Sigmoid colon (tissue), 7 donors: ENCODE measurements at places on chromosomes 6 and 20. TPM values are rescaled to one million over a fixed set of nuclear protein-coding genes. Genes with fewer than 3 reads are reported as not detected.

DNA sequence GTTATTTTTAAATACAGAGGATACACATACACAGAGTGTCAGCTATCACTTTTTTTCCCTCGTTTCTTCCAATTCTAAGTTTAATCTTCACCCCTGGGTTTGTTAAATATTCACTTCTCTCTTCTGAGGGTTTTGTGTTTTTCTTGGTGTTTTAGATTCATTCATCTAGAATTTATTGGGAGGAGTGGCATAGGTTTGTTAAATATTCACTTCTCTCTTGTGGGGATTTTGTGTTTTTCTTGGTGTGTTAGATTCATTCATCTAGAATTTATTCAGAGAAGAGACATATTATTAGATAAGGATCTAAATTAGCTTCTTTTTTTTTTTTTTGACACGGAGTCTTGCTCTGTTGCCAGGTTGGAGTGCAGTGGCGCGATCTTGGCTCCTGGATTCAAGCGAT lies 3.9 kb downstream of the GTF2H5 start:
- no peaks in the 10 kb centered on the region for H3K27me3 ChIP-seq
- peak overlapping the region; percentile 72 for H3K27ac ChIP-seq
- peaks cover 50% of the 10 kb centered on the region for H3K4me1 ChIP-seq

GRCh38 chr20:51271931-51272330 lies 249.0 kb upstream of the KCNG1 start:
- no peaks in the 10 kb centered on the region for H3K27me3 ChIP-seq
- H3K4me1 ChIP-seq = peaks cover 5% of the 10 kb centered on the region
- H3K4me3 ChIP-seq = no peak overlapping the region

Gene C6orf120
- 22.7 TPM for total RNA-seq

Gene MAP7
- 1.2 TPM for total RNA-seq

DNA sequence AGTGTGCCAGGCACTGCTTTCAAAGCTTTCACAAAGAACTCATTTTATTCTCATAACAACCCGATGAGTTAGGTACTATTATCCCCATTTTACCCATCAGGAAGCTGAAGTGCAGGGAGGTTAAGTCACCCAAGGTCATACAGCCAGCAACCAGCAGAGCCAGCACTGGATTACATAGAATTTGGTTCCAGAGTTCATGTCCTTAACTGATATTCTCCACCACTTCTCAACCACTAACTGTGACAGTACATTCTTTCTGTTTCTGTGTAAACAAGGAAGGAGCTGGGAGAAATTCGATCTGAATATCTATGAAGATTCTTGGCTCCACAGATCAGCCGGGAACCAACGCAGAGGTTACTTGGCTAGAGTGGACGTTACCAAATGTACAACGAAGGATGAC lies 98.0 kb downstream of the KIF16B start:
- no peaks in the 10 kb centered on the region for H3K27me3 ChIP-seq
- no peak for DNase-seq
- H3K4me1 ChIP-seq = peaks cover 26% of the 10 kb centered on the region

GRCh38 chr6:106411643-106412200 lies 51.2 kb downstream of the CRYBG1 start:
- H3K27me3 ChIP-seq = no peaks in the 10 kb centered on the region
- H3K36me3 ChIP-seq = no peaks in the 10 kb centered on the region
- no peak overlapping the region for H3K27ac ChIP-seq

Gene ZSCAN23
- 3.9 TPM for total RNA-seq

GRCh38 chr20:41664584-41664983 lies 46.4 kb upstream of the CHD6 start:
- no peak overlapping the region for H3K27ac ChIP-seq
- no peaks in the 10 kb centered on the region for H3K36me3 ChIP-seq
- DNase-seq = no peak

GRCh38 chr20:4677846-4678245 lies 43.9 kb upstream of the PRND start:
- no peak overlapping the region for H3K4me3 ChIP-seq
- no peaks in the 10 kb centered on the region for H3K27me3 ChIP-seq
- H3K27ac ChIP-seq = no peak overlapping the region
- no peaks in the 10 kb centered on the region for H3K36me3 ChIP-seq
- H3K4me1 ChIP-seq = peaks cover 29% of the 10 kb centered on the region

Gene TRAPPC3L
- not detected for total RNA-seq

Gene EYS
- total RNA-seq = not detected

- DNase-seq = peak; percentile 37
- H3K4me1 ChIP-seq = peaks cover 23% of the 10 kb centered on the region
- H3K27me3 ChIP-seq = no peaks in the 10 kb centered on the region
- no peak overlapping the region for H3K4me3 ChIP-seq
- H3K27ac ChIP-seq = peak overlapping the region; percentile 4
- no peaks in the 10 kb centered on the region for H3K36me3 ChIP-seq
Observed at GRCh38 chr20:57475388-57476083, 49.4 kb downstream of the CTCFL start.

GRCh38 chr20:20204256-20204655 lies 151.9 kb downstream of the CFAP61 start:
- DNase-seq = no peak
- H3K36me3 ChIP-seq = no peaks in the 10 kb centered on the region
- no peak overlapping the region for H3K4me3 ChIP-seq
- H3K27me3 ChIP-seq = no peaks in the 10 kb centered on the region
- no peaks in the 10 kb centered on the region for H3K4me1 ChIP-seq

- no peak overlapping the region for H3K27ac ChIP-seq
- H3K27me3 ChIP-seq = no peaks in the 10 kb centered on the region
- H3K4me3 ChIP-seq = no peak overlapping the region
- H3K4me1 ChIP-seq = no peaks in the 10 kb centered on the region
- no peaks in the 10 kb centered on the region for H3K36me3 ChIP-seq
Observed at GRCh38 chr6:11380969-11381744, 148.7 kb upstream of the NEDD9 start.
